ENCODE measurements at places on chromosomes 4 and X. TPM values are rescaled to one million over a fixed set of nuclear protein-coding genes. Genes with fewer than 3 reads are reported as not detected.

Gene SHISA3
- 2.2 TPM for total RNA-seq

GRCh38 chr4:184099535-184099966 is 118.1 kb downstream of the ENPP6 start:
- DNase-seq, result no peak

Gene UGT2B15
- total RNA-seq, result not detected

DNA sequence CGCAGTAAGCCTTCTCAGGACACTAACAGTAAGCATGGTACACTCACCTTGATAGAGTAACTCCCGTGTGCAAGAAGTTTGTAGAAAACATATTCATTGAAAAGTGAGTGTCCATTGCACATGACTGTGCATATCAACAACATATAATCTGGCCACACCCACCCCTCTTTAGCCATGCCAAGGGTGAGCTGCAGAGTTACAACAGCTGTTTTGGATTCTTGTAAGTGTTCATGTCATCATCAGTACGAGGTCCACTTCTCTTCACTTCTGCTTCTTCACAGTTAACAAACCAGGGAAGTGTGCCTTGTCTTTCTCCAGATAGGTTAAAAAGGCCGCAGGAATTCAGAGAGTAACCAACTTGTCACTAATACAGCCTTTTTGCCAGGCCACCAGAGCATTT is 116.6 kb downstream of the IRF2 start:
- no peak for DNase-seq

DNA sequence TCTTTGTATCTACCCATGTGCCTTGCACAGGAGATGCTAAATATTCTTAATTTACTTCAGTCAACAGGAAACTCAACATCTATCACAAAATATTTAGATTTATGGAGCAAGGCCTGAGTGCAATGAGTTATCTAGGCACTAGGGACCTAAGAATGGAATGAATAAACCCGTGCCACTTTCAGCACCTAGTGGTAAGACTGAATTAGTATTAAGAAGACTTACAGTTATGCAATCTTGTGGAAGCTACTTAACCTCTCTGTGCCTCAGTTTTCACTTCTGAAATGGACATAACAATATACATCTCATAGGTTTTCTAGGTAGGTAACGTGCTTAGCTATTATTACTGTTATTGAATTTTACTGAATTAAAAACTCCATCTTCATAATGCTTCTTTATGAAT is 144.6 kb upstream of the MAP3K15 start:
- no peak for DNase-seq

GRCh38 chrX:64306712-64307111 is 76.3 kb upstream of the ASB12 start:
- DNase-seq, result no peak

Data from H1 (cell line).